Naive thymus-derived CD8-positive, alpha-beta T cell (primary cell): ENCODE measurements at places on chromosomes 16 and 17.

GRCh38 chr17:72345088-72345487 is 224.3 kb downstream of the SOX9 start:
- DNase-seq: no peak

- no peak for DNase-seq
Observed at GRCh38 chr16:78705694-78706093, 606.2 kb downstream of the WWOX start.

- no peak for DNase-seq
Observed at GRCh38 chr17:34218748-34219147, 36.3 kb upstream of the CCL2 start.

DNA sequence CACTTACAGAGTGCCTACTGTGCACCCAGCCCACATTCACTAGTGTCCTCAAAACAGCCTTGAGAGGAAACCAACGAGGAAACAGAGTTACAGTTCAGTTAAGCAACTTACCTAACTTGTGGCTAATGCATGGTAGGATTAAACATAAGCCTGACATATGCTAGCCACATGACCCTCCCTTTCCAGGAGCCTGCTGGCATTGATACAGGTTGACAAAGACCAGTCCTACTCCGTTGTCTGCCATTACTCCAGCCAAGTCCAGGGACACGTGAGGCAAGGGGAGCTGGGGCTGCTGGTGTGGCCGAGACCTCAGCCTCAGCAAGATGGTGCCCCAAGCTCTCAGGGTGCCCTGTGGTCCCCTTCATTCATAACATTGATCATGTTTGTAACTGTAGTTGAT is 37.9 kb downstream of the SNX20 start:
- DNase-seq: no peak

GRCh38 chr16:13480801-13481200 is 439.2 kb upstream of the ERCC4 start:
- DNase-seq: no peak

DNA sequence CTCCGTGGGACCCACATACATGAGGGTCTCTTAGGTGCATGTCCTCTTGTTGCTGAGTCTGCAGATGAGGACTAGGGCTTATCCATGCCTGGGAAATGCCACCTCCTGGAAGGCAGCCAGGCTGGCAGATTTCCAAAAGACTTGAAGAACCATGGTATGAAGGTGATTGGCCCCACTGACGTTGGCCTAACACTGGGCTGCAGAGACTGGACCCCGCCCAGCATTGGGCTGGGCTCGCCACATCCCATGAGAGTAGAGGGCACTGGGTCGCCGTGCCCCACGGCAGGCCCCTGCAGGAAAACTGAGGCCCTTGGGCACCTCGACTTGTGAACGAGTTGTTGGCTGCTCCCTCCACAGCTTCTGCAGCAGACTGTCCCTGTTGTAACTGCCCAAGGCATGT is 38.2 kb upstream of the IL21R start:
- DNase-seq: no peak
